ENCODE measurements at places on chromosomes 11 and 22.
A peak's percentile ranks its signal among the peaks of the same experiment; 100 is the strongest.

DNA sequence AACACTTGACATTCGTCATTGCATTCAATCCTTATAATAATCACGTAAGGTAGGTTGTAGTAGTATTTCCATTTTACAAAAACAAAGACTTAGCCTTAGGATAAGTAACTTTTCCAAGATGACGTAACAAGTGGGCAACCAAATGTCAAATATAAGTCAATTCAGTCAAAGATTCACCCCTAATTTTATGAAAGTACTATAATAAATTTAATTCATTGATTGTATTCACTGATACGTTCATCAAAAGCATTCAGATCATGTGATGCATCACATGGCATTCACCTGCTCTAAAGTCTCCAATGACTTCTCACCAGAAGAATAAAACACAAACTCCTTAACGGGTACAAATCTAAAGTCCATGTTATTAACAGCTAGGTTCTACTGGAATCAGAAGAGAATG lies 2.1 kb downstream of the KIF18A start:
- no peaks in the 10 kb centered on the region for H3K36me3 ChIP-seq
- H3K27me3 ChIP-seq, result no peaks in the 10 kb centered on the region
- DNase-seq, result no peak
- H3K4me1 ChIP-seq, result peaks cover 2% of the 10 kb centered on the region
- H3K27ac ChIP-seq, result no peak overlapping the region

DNA sequence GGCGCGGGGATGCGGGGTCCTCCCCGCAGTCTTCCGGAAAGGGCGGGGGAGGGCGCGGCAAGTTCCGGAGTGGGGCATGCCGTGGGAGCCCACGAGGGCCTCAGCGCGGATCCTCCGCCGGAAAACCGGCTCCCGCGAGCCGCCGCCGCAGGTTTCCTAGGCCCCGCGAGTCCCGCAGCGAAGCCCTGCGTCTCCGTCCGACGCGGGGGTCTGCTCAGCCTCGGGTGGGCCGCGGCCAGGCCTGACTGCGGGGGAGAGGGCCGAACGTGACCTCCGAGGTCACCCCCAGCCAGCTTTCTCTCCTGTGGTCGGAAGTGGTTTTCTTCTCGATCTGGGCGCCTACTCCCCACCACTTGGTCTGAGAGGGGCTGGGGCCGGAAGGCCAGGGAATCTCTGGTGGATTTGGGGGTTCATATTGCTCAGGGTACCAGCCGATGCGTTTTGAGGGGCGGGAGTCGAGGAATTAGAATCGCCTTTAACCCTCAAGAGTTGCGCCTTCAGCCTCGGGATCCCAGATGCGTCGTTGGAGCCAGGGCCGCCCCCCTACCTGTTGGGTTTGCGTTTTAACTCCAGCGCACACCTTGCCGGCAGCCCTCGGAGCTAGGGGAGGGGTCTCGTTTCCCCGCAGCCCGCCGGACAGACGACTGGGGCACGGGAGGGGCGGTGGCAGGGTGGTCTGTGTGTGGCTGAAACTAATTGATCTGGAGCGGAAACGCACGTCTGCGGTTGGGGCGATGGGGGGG lies 3.6 kb upstream of the CCND1 start:
- peak overlapping the region; percentile 61 for H3K4me3 ChIP-seq
- no peak overlapping the region for H3K27ac ChIP-seq
- H3K36me3 ChIP-seq, result no peaks in the 10 kb centered on the region
- no peaks in the 10 kb centered on the region for H3K27me3 ChIP-seq

DNA sequence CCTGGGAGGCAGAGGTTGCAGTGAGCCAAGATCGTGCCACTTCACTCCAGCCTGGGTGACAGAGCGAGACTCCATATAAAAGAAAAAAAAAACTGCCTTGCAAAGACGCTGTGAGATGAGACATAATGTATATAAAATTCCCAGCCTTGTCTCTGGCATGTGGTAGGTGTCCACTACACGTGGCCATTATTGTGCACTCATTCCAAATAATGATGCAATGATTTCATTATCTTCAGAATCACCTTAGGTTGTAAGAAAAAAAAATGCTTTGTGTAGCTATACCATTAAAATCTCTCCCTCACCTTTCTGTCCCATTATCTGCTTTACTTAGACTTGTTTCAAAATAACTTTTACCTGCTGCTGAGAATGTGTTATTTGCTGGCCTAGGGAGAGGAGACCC lies 41.6 kb downstream of the C11orf96 start:
- H3K27ac ChIP-seq, result no peak overlapping the region
- H3K4me3 ChIP-seq, result no peak overlapping the region
- H3K27me3 ChIP-seq, result no peaks in the 10 kb centered on the region
- DNase-seq, result no peak

- peak overlapping the region; percentile 71 for H3K27ac ChIP-seq
- no peak overlapping the region for H3K4me3 ChIP-seq
- no peaks in the 10 kb centered on the region for H3K36me3 ChIP-seq
- H3K27me3 ChIP-seq, result no peaks in the 10 kb centered on the region
Measured at GRCh38 chr22:40654522-40655167, 18.1 kb upstream of the MRTFA start.

- H3K27ac ChIP-seq, result no peak overlapping the region
- no peaks in the 10 kb centered on the region for H3K27me3 ChIP-seq
- H3K36me3 ChIP-seq, result no peaks in the 10 kb centered on the region
Measured at GRCh38 chr11:120746836-120747609, 235.5 kb downstream of the GRIK4 start.

DNA sequence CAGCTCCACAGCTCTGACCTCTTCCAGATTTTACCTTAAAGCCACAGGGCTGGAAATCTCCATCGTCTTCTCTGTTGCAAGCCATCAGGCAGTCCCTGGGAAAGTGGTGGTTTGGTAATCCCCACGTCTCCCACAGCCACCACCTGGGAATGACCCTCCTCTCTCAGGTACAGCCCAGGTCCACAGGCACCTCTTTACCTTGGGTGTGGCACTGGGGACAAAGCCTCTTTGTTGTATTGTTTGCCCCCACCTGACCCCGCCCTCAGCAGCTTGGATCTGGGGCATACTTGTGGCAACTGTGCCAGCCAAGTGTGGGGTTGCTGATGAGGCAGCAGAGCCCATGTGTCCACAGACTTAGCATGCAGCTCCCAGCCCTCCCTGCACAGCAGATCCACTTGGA lies 77.6 kb downstream of the LRRC32 start:
- H3K4me3 ChIP-seq, result no peak overlapping the region
- no peaks in the 10 kb centered on the region for H3K27me3 ChIP-seq
- no peaks in the 10 kb centered on the region for H3K4me1 ChIP-seq
- no peak for DNase-seq

DNA sequence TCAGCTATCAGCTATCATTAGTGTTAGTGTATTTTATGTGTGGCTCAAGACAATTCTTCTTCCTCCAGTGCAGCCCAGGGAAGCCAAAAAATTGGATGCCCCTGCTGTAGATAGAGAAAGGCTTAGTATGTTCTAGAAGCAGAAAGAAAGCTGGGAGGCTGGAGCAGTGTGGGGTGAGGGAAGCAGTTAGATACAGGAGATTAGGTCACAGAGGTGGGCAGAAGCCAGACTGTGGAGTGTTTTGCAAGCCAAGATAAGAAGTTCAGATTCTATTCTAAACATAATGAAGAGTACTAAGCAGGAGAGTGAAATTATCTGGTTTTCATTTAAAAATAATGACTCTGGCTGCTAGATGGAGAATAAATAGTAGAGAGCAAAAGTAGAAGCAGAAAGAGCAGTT lies 381.7 kb downstream of the DCDC1 start:
- H3K36me3 ChIP-seq, result no peaks in the 10 kb centered on the region
- H3K4me1 ChIP-seq, result no peaks in the 10 kb centered on the region
- no peaks in the 10 kb centered on the region for H3K27me3 ChIP-seq
- no peak overlapping the region for H3K4me3 ChIP-seq
- H3K27ac ChIP-seq, result no peak overlapping the region
- DNase-seq, result no peak

DNA sequence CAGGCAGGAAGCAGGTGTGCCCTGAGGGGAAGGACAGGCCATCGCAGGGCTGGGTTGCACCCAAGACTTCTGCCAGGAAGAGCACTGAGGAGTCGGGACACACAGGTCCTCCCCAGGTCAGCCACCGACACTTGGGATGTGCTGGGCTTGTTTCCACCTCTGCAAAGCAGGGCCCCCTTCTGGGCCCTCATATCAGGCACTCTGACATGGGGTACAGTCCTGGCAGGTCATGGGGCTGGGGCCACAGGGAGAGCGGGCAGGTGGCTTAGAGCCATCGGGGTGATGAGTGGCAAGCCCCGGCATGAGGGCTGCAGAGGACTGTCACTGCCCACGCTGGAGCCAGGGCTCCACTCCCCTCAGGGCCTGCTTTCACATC lies 7.9 kb upstream of the ADORA2A start:
- no peak overlapping the region for H3K4me3 ChIP-seq
- DNase-seq, result no peak
- H3K36me3 ChIP-seq, result peaks cover 24% of the 10 kb centered on the region
- H3K27ac ChIP-seq, result no peak overlapping the region
- H3K4me1 ChIP-seq, result no peaks in the 10 kb centered on the region
- no peaks in the 10 kb centered on the region for H3K27me3 ChIP-seq

DNA sequence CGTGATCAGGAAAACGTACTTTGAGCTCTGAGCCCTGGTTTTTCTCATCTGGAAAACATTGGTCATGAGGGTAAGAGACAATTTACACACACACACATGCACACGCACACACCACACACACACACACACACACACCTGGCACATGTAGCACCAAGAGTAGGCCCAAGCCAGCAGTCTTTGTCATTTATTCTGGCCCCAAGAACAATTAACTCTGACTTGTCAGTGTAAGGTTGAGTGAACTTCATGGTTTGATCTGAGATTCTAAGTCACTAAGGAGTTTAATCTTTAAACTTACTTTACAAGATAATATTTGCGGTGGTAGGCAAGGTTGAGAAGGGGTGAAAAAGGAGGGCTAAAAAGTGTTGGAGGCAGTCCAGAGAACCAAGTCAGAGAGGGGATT lies 44.1 kb downstream of the MMP20 start:
- DNase-seq, result no peak
- H3K4me1 ChIP-seq, result no peaks in the 10 kb centered on the region
- no peak overlapping the region for H3K4me3 ChIP-seq

DNA sequence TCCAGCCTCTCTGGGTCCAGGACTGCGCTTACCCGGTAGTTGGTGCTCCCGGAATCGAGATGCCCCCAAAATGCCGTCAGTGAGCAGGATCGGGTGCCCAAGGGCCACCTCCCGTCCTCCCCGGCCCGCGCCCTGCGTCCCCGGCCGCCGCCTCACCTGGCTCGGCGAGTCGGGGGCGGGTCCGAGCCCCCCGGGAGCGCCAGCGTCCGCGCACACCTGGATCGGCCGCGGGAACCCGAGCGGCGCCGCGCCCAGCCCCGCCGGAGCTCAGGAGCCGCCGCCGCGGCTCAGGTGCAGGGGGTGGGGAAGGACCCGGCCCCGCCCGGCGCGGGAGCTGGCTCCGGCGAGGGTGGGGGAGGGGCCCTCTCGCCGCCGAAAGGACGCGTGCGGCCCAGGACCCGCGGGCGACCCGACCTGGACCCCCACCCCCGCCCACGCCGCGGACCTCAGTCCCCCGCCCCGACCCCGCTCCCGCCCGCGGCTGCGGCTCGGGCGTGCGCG lies at the start of gene SHANK2:
Gene SHANK2 (minus strand): TSS at position 309 of the 501 bp plus-strand sequence. CDS start 105,251 bp downstream, outside the sequence.
- peaks cover 12% of the 10 kb centered on the region for H3K27me3 ChIP-seq
- no peaks in the 10 kb centered on the region for H3K36me3 ChIP-seq
- DNase-seq, result no peak
- H3K4me1 ChIP-seq, result peaks cover 14% of the 10 kb centered on the region
- H3K4me3 ChIP-seq, result peak within 1 kb of the TSS; percentile 63

DNA sequence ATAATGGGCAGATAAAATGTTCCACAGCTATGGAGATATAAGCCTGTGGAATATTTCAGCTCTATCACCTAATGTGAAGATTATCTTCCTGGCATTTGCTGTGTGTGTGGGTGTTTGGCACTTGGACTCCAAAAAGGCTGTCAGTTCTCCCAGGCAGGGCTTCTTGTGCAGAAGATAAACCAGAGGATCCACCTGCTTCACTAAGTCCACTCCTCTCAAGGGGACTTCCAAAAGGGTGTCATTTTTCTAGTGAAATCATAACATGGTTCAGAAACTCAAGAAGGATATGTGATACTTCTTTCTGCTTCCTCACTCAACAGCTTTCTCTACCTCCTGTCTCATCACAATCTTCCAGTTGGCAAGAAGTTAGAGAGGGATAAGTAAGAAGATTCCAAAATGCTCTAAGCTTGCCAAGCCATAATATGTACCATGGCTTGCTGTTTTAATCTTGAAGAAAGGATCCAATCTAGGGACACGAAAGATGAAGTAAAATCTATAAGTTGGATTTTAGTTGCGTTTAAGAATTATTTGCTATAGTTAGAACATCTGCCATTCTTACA lies 206.2 kb upstream of the MTMR2 start:
- H3K4me3 ChIP-seq, result no peak overlapping the region
- no peak overlapping the region for H3K27ac ChIP-seq
- H3K4me1 ChIP-seq, result no peaks in the 10 kb centered on the region
- no peaks in the 10 kb centered on the region for H3K27me3 ChIP-seq

DNA sequence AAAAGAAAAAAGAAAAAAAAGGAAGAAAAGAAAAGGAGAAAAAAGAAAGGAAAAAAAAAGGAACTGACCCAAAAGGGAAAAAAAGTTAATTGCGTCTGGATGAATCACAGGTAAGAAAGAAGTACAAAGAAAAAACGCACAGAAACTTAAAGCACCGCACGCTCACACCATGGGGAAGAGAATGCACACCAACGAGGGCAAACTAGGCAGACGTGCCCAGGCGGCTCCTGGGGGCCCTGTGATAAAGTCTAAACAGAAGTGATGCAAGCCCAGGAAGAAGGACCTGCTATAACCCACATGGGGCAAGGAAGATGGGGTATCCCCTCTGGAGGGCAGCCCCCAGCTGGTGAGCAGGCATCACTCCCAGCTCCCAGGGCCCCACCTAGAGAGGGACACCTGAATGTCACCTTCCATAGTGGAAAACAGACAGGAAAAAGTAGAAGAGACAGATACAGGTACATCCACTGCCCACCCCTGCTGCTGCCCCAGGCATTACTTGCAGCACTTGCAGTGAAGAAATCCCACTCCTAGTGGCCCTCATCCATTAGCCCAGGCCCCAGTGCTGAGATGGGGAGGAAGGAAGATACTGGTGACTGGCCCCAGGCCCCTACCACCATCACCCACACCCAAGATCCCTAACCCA lies 28.9 kb downstream of the NAP1L4 start:
- no peaks in the 10 kb centered on the region for H3K27me3 ChIP-seq
- no peak overlapping the region for H3K27ac ChIP-seq
- H3K4me1 ChIP-seq, result no peaks in the 10 kb centered on the region
- peaks cover 81% of the 10 kb centered on the region for H3K36me3 ChIP-seq
- no peak overlapping the region for H3K4me3 ChIP-seq

- H3K27me3 ChIP-seq, result no peaks in the 10 kb centered on the region
- H3K4me1 ChIP-seq, result peaks cover 49% of the 10 kb centered on the region
- peak; percentile 54 for DNase-seq
- peaks cover 24% of the 10 kb centered on the region for H3K36me3 ChIP-seq
- peak overlapping the region; percentile 58 for H3K4me3 ChIP-seq
Measured at GRCh38 chr22:25111579-25112517, 87.8 kb upstream of the CRYBB3 start.

DNA sequence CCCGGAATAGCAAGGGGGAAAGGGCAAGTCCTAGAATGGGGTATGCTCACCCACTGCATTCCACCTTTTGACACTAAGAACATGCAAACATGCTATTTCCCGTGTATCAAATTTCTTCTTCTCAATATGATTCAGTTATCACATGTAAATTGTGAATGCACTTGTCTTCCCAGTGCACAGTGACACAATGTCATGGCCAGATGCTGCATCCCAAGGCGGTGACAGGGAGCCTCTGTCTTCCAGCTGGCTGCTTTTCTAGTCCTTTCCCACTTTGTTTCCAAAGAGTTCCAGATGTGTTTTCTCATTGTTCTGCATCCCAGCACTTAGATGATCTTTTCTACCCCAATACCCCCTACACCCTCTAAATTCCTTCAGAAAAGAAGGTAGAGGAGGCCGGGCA lies 12.4 kb downstream of the SLC25A18 start:
- no peaks in the 10 kb centered on the region for H3K27me3 ChIP-seq
- no peaks in the 10 kb centered on the region for H3K4me1 ChIP-seq
- H3K36me3 ChIP-seq, result no peaks in the 10 kb centered on the region
- H3K4me3 ChIP-seq, result no peak overlapping the region
- H3K27ac ChIP-seq, result no peak overlapping the region
- DNase-seq, result no peak

Data from ascending aorta (tissue), 2 donors.